ENCODE measurements at places on chromosomes 3 and 15. TPM values are rescaled to one million over a fixed set of nuclear protein-coding genes. Genes with fewer than 3 reads are reported as not detected.
A peak's percentile ranks its signal among the peaks of the same experiment; 100 is the strongest.

GRCh38 chr3:52245322-52246263, at the start of gene PPM1M:
PPM1M (plus strand) TSS chr3:52245759; CDS start chr3:52245825, 66 bp downstream.
- DNase-seq, result peak; percentile 65
- peak within 1 kb of the TSS; percentile 82 for H3K27ac ChIP-seq
- H3K4me3 ChIP-seq, result peak within 1 kb of the TSS; percentile 82
- H3K4me1 ChIP-seq, result peaks cover 79% of the 10 kb centered on the region
- no peaks in the 10 kb centered on the region for H3K36me3 ChIP-seq

- no peak overlapping the region for H3K27ac ChIP-seq
- H3K4me1 ChIP-seq, result no peaks in the 10 kb centered on the region
- H3K36me3 ChIP-seq, result no peaks in the 10 kb centered on the region
- no peak overlapping the region for H3K4me3 ChIP-seq
- no peaks in the 10 kb centered on the region for H3K27me3 ChIP-seq
Observed at GRCh38 chr15:88812133-88812532, 8.9 kb downstream of the ACAN start.

DNA sequence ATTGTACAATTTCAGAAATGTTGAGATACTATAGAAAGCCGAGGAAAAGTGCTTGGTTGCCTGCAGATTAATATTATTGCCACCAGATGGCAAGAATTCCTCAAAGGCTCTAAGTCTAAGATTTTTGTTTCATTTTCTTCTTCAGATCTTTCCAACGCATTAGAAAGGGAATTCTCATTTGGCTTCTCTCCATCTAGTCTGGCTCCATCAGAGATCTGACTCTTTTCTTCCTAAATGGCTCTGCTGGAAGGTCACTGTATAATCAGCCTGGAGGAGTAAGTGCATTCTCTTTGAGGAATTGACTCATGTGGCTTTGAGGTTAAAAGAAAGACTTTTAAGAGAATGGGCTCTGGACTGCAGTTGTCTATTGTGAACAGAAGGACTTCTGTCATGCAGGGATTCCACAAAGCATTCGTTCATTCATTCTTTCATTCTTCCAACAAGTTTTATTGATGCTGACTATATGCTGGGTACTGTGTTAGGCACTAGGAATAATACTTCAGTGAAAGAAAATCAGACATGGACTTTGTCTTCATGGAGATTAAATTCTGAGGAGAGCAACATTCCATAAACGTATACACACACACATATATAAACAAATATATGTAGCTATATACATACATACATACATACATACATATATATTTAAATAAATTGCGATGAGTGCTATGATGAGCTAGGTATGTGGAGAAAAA, 55.3 kb downstream of the SLC28A2 start:
- no peaks in the 10 kb centered on the region for H3K36me3 ChIP-seq
- no peak for DNase-seq
- H3K27me3 ChIP-seq, result no peaks in the 10 kb centered on the region
- H3K4me3 ChIP-seq, result peak overlapping the region; percentile 47
- H3K27ac ChIP-seq, result no peak overlapping the region

GRCh38 chr15:28957606-28958498, 72.1 kb downstream of the APBA2 start:
- H3K36me3 ChIP-seq, result no peaks in the 10 kb centered on the region
- DNase-seq, result no peak
- peaks cover 33% of the 10 kb centered on the region for H3K4me1 ChIP-seq
- H3K27me3 ChIP-seq, result no peaks in the 10 kb centered on the region
- no peak overlapping the region for H3K4me3 ChIP-seq
- no peak overlapping the region for H3K27ac ChIP-seq

- H3K27ac ChIP-seq, result no peak overlapping the region
- H3K36me3 ChIP-seq, result no peaks in the 10 kb centered on the region
- no peaks in the 10 kb centered on the region for H3K4me1 ChIP-seq
- no peak for DNase-seq
- no peak overlapping the region for H3K4me3 ChIP-seq
- H3K27me3 ChIP-seq, result no peaks in the 10 kb centered on the region
Observed at GRCh38 chr3:109382588-109382987, 45.2 kb upstream of the DPPA4 start.

GRCh38 chr3:15797642-15798303, at the start of gene ANKRD28:
ANKRD28 (minus strand) TSS chr3:15797979; CDS start chr3:15796521, 1,458 bp downstream.
- peaks cover 57% of the 10 kb centered on the region for H3K4me1 ChIP-seq
- peak; percentile 27 for DNase-seq
- peak within 1 kb of the TSS; percentile 15 for H3K4me3 ChIP-seq
- H3K27me3 ChIP-seq, result no peaks in the 10 kb centered on the region
- no peaks in the 10 kb centered on the region for H3K36me3 ChIP-seq
- peak within 1 kb of the TSS; percentile 77 for H3K27ac ChIP-seq

Gene POPDC2
- total RNA-seq, result 2.2 TPM

Gene GOLGA6B
- total RNA-seq, result not detected

Gene EIF5A2
- 10.8 TPM for total RNA-seq

Gene BNIP2
- 62.7 TPM for total RNA-seq
